Activated CD8-positive, alpha-beta T cell treated with anti-CD3 and anti-CD28 coated beads for 36 hours (primary cell): ENCODE measurements at places on chromosomes 13 and 19. TPM values are rescaled to one million over a fixed set of nuclear protein-coding genes. Genes with fewer than 3 reads are reported as not detected.

GRCh38 chr13:30006246-30006645 is 155.8 kb upstream of the UBL3 start:
- H3K4me1 ChIP-seq = peaks cover 20% of the 10 kb centered on the region
- no peaks in the 10 kb centered on the region for H3K36me3 ChIP-seq
- DNase-seq = no peak
- no peak overlapping the region for H3K27ac ChIP-seq

GRCh38 chr13:91882918-91883317 is 484.5 kb downstream of the GPC5 start:
- no peak overlapping the region for H3K4me3 ChIP-seq
- no peaks in the 10 kb centered on the region for H3K36me3 ChIP-seq
- no peak overlapping the region for H3K27ac ChIP-seq
- no peaks in the 10 kb centered on the region for H3K4me1 ChIP-seq
- DNase-seq = no peak

DNA sequence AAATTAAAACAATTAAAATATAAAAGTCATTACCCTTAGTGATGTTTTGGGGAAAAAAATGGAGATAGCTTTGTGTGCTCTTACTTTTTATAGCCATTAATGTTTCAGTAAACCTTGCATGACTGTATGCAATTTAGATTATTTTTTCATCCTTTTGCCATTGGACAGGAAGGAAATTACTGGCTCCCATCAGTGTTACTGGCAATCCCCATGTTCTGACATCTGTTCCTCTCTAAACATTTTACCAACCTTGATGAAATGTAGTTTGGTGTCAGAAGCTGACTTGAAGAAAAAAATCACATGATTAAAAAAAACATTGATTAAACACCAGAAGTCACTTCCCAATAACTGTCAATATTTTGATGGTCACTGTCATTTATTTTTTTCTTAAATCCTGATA is 52.3 kb upstream of the ZNF536 start:
- no peak overlapping the region for H3K4me3 ChIP-seq
- H3K36me3 ChIP-seq = no peaks in the 10 kb centered on the region
- H3K27me3 ChIP-seq = peaks cover 2% of the 10 kb centered on the region
- H3K27ac ChIP-seq = no peak overlapping the region
- no peak for DNase-seq

GRCh38 chr13:106336668-106337067 is 198.8 kb downstream of the EFNB2 start:
- DNase-seq = no peak
- H3K36me3 ChIP-seq = no peaks in the 10 kb centered on the region
- H3K27ac ChIP-seq = no peak overlapping the region
- no peak overlapping the region for H3K4me3 ChIP-seq

- H3K36me3 ChIP-seq = no peaks in the 10 kb centered on the region
- peaks cover 21% of the 10 kb centered on the region for H3K27me3 ChIP-seq
- DNase-seq = peak; percentile 55
- no peak overlapping the region for H3K4me3 ChIP-seq
- no peaks in the 10 kb centered on the region for H3K4me1 ChIP-seq
Observed at GRCh38 chr19:44512326-44513298, 12.3 kb upstream of the ZNF180 start.

DNA sequence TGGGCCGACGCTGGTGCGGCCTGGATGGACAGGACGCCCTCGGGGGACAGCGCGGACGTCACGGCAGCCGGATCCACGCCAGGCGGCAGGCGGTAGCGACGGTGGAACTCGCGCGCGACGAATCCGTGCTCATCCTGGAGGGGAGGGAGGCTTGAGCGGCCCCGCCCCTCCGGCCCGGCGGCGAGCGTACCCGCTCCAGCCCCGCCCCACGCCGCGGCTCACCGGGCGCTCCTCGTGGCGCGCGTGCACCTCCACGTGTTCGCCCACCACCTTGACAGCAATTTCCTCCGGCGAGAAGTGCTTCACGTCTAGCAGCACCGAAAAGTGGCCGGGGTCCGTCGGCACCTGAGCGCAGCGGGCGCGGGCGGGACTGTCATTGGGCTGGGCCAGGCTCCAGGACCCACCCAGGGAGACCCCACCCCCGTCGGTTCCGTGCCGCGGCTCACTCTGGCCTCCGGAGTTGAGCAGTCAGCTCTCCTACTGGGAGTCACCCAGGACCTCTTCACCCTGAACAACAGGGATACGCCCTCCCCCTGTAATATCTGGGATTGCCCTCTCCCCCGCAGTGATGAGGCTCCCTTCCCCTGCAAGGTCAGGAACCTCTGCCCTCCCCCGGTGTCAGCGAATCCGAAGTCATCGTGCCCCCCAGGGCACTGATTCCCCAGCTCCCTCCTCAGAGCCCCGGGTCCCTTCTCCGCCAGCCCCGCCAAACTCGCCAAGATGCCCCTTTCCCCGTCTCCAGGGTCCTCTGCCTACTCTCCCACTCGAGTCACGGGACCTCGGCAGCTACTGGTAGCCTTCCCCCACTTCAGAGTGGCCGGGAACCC is 1.1 kb downstream of the HSPB6 start:
- peaks cover 7% of the 10 kb centered on the region for H3K27me3 ChIP-seq
- DNase-seq = peak; percentile 67
- no peak overlapping the region for H3K27ac ChIP-seq
- H3K4me1 ChIP-seq = peaks cover 23% of the 10 kb centered on the region
- H3K4me3 ChIP-seq = peak overlapping the region; percentile 89

- no peak for DNase-seq
- H3K4me3 ChIP-seq = no peak overlapping the region
- no peak overlapping the region for H3K27ac ChIP-seq
- H3K27me3 ChIP-seq = peaks cover 11% of the 10 kb centered on the region
- no peaks in the 10 kb centered on the region for H3K36me3 ChIP-seq
Observed at GRCh38 chr19:13347367-13347766, 158.9 kb downstream of the CACNA1A start.

DNA sequence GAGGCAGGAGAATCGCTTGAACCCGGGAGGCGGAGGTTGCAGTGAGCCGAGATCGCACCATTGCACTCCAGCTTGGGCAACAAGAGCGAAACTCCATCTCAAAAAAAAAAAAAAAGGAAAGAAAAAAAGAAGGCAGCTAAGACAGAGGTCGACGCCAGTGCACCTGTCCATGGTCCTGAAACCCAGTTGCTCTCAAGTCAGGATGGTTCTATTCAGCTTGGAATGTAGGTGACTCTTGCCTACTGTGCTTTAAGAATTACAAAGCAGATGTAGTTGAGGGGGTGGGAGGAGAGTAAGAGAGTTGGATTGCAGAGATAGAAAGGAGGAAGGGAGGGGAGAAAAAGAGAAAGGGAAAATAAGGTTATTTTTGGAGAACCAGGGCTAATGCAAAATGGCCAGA is 18.7 kb downstream of the CACNG7 start:
- H3K4me3 ChIP-seq = no peak overlapping the region
- H3K27ac ChIP-seq = no peak overlapping the region
- peak; percentile 50 for DNase-seq
- H3K27me3 ChIP-seq = peaks cover 2% of the 10 kb centered on the region
- no peaks in the 10 kb centered on the region for H3K4me1 ChIP-seq

- H3K36me3 ChIP-seq = peaks cover 6% of the 10 kb centered on the region
- no peak overlapping the region for H3K27ac ChIP-seq
- H3K4me1 ChIP-seq = peaks cover 9% of the 10 kb centered on the region
- DNase-seq = peak; percentile 62
Observed at GRCh38 chr19:3618144-3618810, 8.3 kb downstream of the CACTIN start.

DNA sequence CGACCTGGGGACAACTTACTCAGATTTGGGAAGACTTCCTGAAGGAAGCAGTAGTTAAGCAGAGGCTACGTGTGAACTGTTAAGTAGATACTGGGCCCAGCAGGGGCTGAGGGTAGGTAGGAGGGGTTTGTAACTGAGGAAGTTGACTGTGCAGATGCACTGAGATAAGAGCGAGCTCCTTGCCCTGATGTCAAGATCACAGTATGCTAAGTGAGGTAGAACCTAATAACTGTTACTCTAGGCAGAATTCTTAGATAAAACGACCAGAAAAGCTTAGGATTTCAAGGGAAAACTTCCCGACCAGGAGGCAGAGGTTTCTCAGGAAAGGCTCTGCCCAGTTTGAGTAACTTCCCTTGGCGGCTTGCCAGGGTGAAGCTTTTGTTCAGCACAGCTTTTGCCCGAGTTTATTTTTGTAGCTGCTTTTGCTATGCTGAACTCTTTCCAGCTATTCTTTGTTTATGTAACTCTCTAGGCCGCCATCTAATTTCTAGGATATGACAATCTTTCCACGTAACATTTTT is 632.1 kb downstream of the DIAPH3 start:
- H3K4me1 ChIP-seq = peaks cover 8% of the 10 kb centered on the region
- H3K36me3 ChIP-seq = no peaks in the 10 kb centered on the region
- H3K27ac ChIP-seq = no peak overlapping the region
- no peaks in the 10 kb centered on the region for H3K27me3 ChIP-seq

DNA sequence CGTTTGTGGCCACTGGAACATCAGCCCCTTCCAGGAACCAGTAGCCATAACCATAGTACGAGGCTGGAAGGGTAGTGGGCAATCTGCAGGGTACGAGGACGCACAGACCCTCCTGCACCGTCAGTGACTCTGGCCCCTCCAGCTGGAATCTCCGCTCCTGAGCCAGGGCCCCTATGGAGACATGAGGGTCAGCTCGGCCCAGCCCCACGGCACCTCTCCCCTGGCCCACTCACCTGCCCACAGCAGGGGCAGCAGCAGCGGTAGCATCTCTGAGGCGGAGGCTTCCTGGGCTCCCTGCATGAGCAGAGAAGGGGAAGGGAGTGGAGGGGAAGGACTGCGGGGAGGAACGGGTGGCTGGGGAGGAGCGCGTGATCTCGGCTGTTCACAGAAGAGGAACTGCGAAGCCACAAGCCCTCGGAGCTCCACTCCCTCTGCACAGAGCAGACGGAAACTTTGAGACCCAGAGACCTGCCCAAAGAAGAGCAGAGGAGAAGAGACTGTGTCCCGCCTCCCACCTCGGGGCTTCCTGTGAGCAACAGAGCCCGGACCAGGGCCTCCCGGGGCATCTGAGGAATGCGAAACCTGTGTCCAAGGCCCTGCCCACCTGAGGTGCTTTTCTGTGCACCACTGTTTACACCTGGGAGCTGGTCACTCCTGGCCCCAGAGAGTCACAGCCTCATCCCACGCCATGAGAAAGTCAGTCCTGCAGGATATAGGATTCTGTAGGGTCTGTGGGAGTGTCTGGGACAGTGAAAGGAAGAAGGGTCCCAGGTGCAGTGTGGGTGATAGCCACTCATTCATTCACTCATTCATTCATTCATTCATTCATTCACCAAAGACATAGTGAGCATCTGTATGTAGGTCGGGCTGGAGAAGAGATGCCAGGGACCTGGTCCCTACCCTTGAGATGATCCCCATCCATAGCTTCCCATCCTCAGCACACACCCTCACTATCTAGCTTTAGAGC is at the start of gene SIGLEC6:
TSS of gene SIGLEC6 (minus strand) at position 322 of the 967 bp plus-strand sequence. CDS start at position 300, 22 bp downstream.
- H3K27ac ChIP-seq = no peak within 1 kb of the TSS
- H3K36me3 ChIP-seq = no peaks in the 10 kb centered on the region
- peak; percentile 49 for DNase-seq
- peaks cover 50% of the 10 kb centered on the region for H3K27me3 ChIP-seq
- peaks cover 5% of the 10 kb centered on the region for H3K4me1 ChIP-seq

DNA sequence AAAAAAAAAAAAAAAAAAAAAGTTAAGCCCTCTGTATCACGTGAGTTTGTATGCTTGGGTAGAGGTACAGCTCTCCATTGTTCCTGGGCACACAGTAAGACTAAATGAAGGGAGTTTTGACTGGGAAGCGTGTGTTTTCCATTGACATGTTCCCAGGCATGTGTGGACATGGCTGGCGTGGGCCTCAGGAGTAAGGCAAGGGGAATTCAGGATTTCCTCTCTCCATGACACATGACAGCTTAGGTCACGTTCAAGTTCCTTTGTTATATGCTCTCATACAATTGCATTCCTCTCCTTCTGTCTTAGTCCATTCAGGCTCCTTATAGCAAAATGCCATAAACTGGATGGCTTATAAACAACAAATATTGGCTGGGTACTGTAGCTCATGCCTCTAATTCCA is 17.1 kb upstream of the MAP3K10 start:
- H3K4me3 ChIP-seq = no peak overlapping the region
- no peaks in the 10 kb centered on the region for H3K36me3 ChIP-seq
- H3K4me1 ChIP-seq = no peaks in the 10 kb centered on the region
- no peak for DNase-seq
- H3K27me3 ChIP-seq = peaks cover 4% of the 10 kb centered on the region

DNA sequence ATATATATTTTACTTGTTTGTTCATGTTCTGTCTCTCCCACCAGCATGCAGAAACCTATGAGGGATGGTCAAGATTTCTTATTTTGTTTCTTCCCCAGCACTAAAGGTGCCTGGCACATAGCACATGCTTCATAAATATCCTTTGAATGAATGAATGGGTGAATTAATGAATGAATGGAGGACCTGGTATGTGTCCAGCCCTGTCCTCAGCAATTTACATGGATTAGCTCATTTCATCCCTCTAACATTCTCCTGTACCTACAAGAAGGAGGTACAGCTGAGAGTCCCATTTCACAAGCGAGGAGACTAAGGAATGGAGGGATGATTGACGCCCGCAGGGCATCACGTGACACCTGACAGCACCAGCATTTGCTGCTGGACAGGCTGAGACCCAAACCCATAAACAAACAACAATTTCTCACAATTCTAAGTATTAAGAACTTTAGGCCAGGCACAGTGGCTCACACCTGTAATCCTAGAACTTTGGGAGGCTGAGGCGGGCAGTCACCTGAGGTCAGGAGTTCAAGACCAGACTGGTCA is 6.8 kb upstream of the BCAT2 start:
- DNase-seq = no peak
- no peak overlapping the region for H3K4me3 ChIP-seq
- no peak overlapping the region for H3K27ac ChIP-seq
- no peaks in the 10 kb centered on the region for H3K36me3 ChIP-seq

DNA sequence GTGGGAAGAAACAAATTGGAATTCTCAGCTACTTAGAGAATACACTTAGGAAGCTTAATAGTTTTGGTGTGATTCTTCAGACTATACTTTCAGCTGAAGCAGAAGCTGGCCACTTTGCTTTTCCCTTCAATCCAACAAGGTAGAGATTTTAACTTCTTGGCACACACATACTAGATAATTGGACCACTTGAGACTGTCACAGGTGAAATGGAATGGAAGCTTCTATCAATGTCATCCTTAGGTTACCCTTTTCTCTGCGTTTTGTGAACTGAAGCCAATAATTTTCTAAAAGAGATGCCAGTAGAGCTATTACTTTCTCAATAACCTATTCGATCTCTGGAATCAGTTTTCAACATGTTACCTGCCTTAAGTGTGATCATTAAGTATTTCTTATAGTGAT is 405.3 kb downstream of the PCDH20 start:
- H3K4me3 ChIP-seq = no peak overlapping the region
- DNase-seq = no peak
- no peak overlapping the region for H3K27ac ChIP-seq
- no peaks in the 10 kb centered on the region for H3K27me3 ChIP-seq
- H3K4me1 ChIP-seq = no peaks in the 10 kb centered on the region

- H3K4me1 ChIP-seq = peaks cover 6% of the 10 kb centered on the region
- no peaks in the 10 kb centered on the region for H3K36me3 ChIP-seq
- no peak overlapping the region for H3K4me3 ChIP-seq
- peaks cover 32% of the 10 kb centered on the region for H3K27me3 ChIP-seq
- no peak overlapping the region for H3K27ac ChIP-seq
Observed at GRCh38 chr13:97116754-97117153, 105.4 kb upstream of the MBNL2 start.

The LRRC63 gene
- 0.47 TPM for total RNA-seq

The CGB1 gene
- total RNA-seq = not detected

The KLK12 gene
- total RNA-seq = not detected

The LGALS7B gene
- not detected for total RNA-seq

The URAD gene
- total RNA-seq = not detected

The MRPL54 gene
- total RNA-seq = 50.9 TPM

The MBD3L3 gene
- total RNA-seq = not detected

The PSG4 gene
- total RNA-seq = not detected

The NFILZ gene
- not detected for total RNA-seq

The PINLYP gene
- total RNA-seq = 12.3 TPM

The APOC4 gene
- not detected for total RNA-seq

The ZNF571 gene
- 4.0 TPM for total RNA-seq
